ENCODE measurements at places on chromosomes 3 and 15.

GRCh38 chr15:74542166-74543042, 1.4 kb downstream of the ARID3B start:
- DNase-seq = no peak

DNA sequence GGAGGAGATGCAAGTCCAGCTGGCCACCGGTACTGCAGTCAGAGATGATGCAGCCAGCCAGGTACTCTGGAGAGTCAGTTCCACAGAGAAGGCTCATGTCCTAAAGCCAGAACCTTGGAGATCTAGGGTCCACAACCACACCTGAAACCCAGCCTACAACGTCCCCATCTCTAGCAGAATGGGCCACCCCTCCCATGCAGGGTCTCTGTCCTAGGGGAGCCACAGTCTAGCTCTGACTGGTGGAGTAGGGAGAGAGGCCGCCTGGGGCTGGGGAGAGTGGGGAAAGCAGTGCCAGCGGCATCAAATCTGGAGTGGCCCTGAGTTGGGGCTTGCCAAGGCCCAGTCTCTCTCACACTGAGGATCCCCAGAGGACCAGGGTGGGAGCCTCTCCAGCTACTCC, 43.5 kb downstream of the PTH1R start:
- no peak for DNase-seq

DNA sequence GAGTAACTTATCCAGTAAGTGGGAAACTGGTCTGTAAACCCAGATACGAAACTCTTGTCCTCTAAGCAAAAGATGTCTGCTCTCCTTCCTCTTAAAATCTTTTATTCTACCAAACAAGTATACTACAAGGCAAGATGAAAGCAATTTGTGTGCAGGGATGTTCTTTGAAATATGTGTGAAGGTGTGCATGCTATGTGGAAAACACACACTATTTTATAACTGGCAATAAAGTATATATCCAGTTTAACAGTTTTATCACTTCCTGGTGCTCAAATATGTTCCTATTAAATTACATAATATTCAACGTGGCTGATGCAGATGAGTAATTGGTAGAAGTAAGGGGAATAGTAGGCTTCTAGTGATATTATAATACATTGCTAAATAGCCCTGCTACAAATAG, 566.5 kb downstream of the ROBO2 start:
- no peak for DNase-seq

GRCh38 chr3:150363420-150363819, 44.7 kb upstream of the TSC22D2 start:
- no peak for DNase-seq

- DNase-seq = no peak
Measured at GRCh38 chr3:186320862-186321568, 41.0 kb downstream of the DGKG start.

DNA sequence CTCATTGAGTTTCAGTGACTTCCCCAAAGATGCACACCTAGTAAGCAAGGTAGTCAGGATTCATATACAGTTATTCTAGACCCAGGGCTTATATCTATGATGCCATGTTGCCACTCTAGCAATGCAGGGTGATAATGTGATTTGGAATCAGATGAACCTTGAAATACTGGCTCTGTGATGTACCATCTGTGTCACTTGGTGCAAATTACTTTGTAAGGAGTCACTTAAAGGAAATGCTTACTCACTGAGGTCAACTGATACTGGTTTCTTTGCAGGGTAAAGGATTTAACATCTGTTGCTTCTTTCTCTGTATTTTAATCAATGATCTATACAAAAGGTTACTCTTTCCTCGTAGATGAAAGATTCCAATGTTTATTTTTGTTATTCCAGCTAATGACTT, 10.8 kb downstream of the ASB14 start:
- no peak for DNase-seq

DNA sequence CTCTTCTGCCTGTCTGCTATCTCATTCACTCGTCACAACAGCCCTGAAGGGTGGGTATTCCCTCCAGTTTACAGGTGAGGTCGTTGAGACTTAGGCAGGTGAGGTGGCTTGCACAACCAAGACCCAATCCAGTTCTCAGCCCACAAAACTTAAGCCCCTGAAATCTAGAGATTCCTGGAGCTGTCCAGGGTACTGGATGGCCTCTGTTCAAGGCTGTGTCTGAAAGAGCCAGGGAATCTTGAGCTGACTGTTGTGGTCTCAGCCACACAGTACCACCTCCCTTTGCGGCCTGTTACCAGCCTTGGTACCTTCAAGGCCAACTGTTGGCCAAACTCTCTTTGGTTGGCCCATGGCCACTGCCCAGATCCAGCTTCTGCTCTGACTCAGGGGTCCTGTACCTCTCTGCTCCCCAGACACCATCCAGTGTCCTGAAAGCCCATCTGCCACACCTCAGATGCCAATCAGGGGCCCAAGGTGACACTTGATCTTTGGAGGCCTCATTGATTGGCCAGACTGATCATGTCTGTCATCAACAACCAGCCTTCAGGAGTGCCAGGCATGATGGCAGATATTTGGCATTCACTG, 10.9 kb upstream of the FAM107A start:
- no peak for DNase-seq

- no peak for DNase-seq
Measured at GRCh38 chr3:89957451-89957850, 850.0 kb downstream of the EPHA3 start.

DNA sequence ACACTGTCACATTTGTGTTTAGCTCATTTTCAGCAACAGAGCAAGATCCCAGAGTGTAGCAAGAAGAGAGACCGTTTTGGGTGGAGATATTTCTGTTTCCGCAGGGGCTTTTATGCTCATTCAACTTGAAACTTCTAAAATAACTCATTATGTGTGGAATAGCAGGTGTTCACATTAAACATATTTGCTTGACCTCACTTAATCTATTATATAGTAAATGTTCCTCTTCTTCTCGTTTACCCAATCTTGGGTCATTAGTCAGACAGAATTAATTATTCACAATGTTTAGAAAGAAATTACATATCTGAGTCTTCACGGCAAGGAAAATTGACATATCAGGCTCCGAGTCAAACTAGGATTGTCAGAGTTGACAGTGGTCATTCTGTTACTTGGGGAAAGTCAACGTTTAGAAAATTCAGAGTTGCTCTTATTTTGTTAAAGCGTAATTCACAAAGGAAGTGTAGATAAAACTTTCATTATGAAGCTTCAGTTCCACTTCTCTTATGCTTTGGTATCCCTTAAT, 222.9 kb downstream of the TPRG1 start:
- no peak for DNase-seq

Data from KG1 (cell line).